Posterior cingulate gyrus (tissue), 11 donors: ENCODE measurements at places on chromosomes 12 and 14.

DNA sequence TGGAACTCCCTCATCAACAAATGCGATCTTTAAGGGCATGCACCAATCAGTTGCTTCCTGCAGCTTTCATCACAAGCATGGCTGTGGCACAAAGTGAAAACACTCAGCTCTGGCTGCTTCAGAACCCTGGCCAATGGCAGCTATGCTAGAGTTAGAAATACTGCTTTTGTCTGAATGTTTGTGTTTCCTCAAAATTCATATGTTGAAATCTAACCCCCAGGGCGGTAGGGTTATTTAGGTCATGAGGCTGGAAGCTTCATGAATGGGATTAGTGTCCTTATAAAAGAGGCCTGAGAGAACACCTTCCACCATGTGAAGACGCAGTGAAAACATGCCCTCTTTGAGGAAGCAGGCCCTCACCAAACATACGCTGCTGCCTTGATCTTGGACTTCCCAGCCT is 453.9 kb downstream of the SNAPC1 start:
- DNase-seq: no peak

- DNase-seq: no peak
Measured at GRCh38 chr12:45469902-45470301, 254.0 kb downstream of the ANO6 start.

GRCh38 chr14:62006116-62006731 is 244.0 kb downstream of the SNAPC1 start:
- no peak for DNase-seq

DNA sequence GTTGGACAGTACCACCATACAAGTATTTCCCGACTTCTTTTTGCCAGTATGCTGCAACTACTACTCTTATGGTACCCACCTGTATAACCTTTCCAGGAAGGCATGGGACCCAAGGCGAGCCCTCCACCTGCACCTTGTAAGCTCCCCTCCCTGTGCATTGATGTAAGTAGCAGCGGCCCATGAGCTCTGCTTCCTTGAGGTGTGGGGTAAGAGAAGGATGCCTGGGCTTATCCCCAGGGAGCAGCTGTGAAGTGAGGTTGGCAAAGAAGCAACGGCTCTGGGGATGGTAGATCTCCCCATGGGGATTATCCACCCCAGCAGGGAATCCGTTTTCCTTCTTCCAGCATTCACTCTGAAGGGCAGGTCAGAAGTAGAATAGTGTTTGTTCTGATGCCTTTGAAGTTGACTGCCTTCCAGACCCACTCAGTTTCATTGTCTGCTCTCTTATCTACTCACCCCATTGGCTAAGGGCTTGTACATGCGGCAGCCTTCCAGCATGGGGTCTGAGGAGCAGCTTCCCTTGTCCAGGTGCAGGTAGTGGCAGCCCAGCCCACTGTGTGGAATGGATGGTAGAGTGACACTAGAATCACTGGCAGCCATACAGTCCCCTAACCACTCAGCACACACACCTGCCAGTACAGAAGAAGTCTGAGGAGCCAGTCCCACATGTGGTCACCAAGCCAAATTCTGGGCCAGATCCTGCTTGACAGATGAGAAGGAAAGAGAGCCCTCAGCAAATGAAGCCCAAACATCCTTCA is 3.4 kb downstream of the CIROP start:
- no peak for DNase-seq

DNA sequence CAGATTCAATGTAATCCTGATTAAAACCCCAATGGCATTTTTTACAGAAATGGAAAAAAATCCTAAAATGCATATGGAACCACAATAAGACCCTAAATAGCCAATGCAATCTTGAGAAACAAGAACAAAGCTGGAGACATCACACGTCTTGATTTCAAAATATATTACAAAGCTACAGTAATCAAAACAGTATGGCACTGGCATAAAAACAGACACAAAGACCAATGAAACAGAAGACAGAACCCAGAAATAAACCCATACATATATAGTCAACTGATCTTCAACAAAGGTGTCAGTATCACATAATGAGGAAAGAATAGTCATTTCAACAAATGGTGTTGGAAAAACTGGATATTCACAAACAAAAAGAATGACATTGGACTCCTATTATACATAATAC is 9.4 kb upstream of the ABCC9 start:
- DNase-seq: no peak

GRCh38 chr14:70642303-70643235 is 853 bp downstream of the TTC9 start:
- no peak for DNase-seq

GRCh38 chr12:28231248-28231647 is 41.0 kb downstream of the CCDC91 start:
- DNase-seq: no peak

DNA sequence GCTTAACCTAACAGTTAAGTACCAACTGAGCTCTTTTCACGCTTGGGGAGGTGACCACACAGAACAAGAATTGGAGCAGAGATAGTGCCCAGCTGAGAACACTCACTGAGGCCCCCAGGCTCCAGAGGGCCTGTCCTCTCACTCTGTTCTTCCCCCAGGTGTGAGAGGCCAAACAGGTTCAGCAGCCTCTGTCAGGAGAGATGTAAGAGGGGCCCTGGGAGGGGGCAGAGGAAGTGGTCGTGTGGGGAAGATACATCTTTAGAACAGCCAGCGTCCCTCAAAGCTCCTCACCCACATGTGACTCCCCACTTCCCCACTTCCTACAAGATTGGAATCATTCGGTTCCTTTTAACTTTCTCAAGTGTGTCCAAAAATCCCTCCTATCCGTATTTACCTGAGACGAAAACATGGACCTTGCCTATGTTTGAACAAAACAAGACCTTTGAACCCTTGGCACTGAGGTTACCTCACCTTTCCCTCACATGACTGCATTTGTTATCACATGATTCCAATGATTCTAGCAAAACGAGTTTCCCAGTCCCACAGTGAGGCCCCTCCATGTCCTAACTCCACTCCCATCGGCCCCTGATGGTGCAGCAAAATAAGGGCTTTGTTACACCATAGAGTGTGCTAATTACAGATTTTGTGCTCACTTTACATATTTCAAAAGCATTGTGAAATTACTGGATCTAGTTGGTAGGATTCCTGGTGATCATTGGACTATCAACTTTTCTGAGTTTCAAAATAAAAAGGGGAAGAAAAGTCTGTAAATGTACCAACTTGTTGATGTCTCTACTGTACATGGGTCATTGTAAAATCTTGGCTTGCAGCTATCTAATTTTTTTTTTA is 40.0 kb upstream of the PAPOLA start:
- no peak for DNase-seq

DNA sequence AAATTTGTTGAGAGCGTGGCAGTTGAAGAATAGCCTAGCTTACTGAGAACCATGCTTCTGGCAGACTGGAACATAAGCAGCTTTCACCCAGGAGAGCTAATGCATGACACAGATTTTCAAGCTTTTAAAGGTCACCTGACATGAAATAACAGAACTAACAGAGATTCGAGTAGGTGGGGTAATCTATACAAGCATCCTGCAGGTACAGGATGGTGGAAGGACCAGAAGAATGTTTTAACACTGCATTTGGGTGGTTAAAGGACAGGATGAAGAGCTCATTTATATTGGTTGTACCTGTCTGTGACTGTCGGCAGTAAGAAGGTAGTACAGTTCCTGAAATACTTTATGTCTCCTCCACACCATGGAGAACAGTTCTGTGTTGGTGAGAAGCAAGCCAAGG is 8.9 kb downstream of the PELI2 start:
- DNase-seq: no peak

DNA sequence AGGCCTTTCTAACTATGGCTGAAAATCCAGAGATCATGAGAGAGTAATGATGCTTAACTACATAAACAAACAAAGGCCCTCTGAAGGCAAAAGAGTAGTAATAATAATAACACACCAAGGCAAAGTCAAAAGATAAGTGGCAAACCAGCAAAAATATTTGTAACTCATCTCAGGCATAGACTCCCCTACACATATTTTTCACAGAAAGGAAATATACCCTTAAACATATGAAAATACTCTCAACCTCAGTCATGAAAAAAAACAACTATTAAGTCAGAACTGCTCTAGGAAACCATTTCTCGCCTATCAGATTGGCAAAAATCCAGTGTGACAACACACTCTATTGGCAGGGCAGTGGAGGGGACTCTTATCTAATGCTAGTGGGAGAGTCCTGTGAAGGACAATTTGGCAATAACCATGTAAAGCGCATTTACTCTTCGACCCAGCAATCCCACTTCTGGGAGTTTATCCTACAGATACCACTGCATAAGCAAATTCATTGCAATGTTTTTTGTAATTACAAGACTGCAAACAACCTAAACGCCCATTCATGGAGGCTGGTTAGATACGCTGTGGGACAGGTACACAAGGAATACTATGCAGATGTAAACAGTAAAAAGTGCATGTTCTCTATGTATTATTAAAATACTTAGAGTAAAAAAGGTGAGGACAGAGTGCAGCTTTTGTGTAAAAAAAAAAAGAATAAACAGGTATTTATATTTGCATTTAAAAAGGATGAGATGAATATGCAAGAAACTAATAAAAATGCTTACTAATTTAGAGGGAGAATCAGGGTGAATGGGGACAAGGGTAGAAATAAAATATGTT is 26.0 kb upstream of the IL22 start:
- no peak for DNase-seq

GRCh38 chr12:69108037-69108436 is 131.3 kb upstream of the CPSF6 start:
- no peak for DNase-seq

- DNase-seq: no peak
Measured at GRCh38 chr12:13094367-13094766, 9.1 kb downstream of the GSG1 start.

GRCh38 chr12:87921621-87922020 is 107.6 kb downstream of the C12orf50 start:
- DNase-seq: no peak

GRCh38 chr14:54446161-54446693 is 5.1 kb upstream of the CNIH1 start:
- peak; percentile 89 for DNase-seq

DNA sequence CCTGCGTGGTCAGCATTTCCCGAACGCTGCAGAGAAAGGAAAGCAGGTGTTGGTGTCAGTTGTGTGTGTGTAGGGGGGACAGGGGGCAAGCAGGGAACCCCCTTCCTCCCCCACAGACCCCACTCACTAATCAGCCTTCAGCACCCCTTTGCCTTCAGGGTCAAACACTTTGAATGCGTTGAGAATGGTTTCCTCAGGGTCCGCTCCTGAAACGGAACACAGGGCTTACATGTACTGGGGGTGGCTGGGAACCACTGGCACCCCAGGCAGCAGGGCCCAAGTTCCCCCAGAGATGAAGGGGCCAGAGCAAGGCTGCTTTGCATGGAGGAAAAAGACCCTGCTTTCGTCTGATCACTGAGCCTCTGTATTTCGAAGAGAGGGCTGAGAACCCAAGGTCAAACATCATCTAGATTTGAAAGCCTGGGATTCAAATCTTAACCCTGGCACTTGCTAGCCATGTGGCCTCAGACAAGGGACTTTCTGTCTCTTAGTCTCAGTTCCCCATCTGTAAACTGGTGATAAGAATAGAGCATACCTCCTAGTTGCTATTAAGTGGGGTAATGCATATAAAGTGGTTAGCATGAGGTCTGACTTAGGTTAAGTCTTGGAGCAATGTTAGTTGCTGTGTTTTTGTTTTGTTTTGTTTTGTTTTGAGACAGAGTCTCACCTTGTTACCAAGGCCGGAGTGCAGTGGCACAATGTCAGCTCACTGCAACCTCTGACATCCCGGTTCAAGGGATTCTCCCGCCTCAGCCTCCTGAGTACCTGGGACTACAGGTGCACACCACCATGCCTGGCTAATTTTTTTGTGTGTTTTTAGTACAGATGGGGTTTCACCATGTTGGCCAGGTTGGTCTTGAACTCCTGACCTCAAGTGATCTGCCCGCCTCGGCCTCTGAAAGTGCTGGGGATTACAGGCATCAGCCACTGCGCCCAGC is 7.0 kb downstream of the MYL2 start:
- peak; percentile 35 for DNase-seq

DNA sequence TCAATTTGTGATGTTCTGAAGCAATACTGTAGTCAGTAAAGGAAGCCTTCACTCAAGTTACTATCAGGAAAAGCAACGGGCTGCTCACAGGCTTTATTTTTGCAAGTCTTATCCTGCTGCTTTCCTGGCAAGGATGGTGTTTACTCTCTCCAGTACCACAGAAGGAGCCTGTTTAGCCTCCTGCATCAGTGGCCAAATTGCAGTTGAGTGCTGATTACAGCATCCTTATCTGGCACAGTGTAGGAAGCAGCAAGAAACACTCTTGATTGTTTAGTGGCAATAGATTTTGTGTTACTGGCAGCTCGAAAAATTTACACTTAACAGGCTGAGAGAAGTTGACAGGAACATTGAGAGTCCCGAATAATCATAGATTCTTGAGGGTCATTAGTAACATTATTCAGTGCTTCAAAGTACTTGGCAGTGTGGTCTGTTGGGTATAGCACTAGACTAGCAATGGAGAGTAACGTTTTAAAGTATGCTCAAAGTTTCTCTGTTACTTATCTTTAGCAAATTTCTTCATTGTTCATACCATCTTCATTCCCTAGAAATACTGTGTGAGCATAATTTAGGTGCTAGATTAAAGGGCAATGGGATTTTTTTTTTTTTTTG is 11.7 kb downstream of the TULP3 start:
- DNase-seq: no peak

- no peak for DNase-seq
Measured at GRCh38 chr12:7150356-7150755, 20.2 kb downstream of the CLSTN3 start.

DNA sequence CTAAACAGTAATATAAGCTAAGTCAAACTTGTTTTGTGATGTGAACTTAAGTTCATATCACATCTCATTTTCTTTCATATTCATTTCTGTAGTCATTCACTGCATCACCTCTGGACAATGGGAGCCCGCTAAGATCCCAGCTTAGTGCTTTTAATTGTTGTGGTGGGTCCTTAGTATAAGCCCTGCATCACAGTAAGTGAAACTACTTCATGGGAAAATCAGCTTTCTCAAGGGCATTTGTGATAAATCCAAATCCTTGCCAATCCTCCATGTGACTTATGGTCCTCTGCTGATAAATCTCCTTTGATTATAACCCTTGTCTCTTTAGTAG is 98.3 kb downstream of the PLEKHA5 start:
- DNase-seq: no peak

DNA sequence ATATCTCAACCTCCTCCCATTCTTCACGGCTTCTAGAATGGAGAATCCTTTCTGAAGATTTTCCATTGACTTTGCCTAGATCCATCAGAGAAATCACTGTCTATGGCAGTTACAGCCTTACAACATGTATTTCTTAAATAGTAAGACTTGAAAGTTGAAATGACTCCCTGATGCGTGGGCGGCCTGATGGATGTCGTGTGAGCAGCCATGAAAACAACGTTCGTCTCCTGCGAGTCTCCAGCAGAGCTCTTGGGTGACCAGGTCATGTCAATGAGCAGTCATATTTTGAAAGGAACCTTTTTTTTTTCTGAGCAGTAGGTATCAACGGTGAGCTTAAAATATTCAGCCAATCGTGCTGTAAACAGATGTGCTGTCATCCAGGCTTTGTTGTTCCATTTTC is 139.9 kb upstream of the C14orf180 start:
- no peak for DNase-seq

GRCh38 chr12:98399532-98399931 is 115.9 kb upstream of the TMPO start:
- peak; percentile 44 for DNase-seq
